ENCODE measurements at places on chromosomes 16 and 17.

DNA sequence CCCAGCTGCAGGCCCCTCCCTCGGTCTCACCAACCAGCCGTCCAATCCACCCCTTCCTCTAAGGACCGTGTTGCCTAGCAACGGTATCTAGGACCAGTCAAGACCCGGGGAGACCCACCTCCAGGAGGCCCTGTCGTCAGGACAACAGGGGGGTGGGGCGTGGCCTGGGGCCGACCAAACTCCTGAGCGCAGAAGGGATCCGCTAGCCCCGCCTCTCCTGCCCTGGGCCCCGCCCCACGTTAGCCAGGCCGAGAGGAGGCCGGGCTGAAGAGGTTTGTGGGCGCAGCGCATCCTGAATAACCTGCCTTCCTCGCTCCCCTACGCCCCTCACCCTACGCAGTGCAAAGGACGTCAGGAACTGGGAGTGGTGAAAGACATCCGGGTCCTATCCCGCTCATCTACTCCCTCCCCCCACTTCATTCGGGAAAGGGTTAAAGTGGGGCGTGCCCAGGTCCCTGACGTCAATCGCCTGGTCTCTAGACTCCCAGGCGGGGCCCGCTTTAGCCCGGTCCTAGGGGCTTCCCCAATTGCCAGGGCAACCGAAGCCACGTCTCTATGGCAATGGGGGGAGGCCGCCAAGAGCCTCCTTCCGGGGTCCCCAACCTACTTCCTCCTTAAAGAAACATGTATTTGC, 14.7 kb downstream of the DLG4 start:
- peak; percentile 93 for DNase-seq

- DNase-seq, result no peak
Observed at GRCh38 chr16:67270931-67271338, 8.4 kb upstream of the PLEKHG4 start.

- no peak for DNase-seq
Observed at GRCh38 chr16:12406158-12406557, 397.5 kb downstream of the CPPED1 start.

GRCh38 chr16:1109648-1110047, 13.6 kb upstream of the C1QTNF8 start:
- DNase-seq, result no peak

- no peak for DNase-seq
Observed at GRCh38 chr16:83939266-83939855, 13.7 kb upstream of the OSGIN1 start.

GRCh38 chr17:76538281-76538931, 897 bp upstream of the CYGB start:
- DNase-seq, result peak; percentile 63

- DNase-seq, result peak; percentile 93
Observed at GRCh38 chr16:53071748-53072301, 17.0 kb downstream of the CHD9 start.

DNA sequence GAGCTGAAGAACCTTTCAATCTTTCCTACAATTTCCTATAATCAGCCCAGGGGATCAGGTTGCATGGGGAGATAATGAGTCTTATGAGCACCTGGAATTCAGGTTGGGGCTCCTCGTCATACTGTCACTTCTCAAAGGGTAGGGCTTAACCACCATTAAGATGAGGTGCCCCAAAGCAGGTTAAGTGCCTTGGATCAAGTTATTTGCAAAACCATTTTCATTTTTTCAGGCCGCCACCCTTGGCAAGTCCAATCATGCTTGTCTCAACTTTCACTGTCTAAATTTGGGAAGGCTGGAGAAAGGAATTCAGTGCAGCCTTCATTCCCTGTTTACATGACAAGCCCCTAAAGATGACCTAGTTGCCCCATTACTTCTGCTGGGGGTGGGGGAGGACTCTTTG, 44.9 kb upstream of the TANGO6 start:
- DNase-seq, result no peak

GRCh38 chr17:10633738-10634379, 23.2 kb downstream of the MYH3 start:
- DNase-seq, result no peak

- DNase-seq, result no peak
Observed at GRCh38 chr17:68591583-68591982, 9.6 kb downstream of the FAM20A start.

DNA sequence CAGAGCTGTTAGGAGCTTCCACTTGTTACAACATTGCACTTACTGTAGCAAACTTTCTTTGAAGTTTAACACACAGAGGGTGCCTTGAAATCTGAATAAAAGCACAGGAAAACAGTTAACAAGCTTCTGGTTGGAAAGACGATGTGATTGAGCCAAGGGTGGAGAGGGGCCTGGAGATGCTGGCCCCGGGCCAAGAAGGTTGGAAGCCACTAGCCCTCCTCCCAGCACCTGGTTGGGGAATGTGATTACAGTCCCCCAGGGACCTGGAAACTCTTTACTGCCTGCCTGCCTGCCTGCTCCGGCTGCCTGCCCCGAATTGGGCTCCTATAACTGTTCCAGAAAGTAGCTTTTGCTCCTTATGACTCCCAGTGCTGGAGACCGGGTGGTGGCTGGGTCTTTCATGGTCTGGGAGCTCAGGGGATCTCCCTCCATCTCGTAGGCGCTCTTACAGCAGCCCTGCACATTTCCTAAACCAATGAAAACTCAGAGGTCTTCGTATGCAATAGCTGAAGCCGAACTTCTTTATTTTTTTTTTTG, 48.0 kb upstream of the ZFHX3 start:
- peak; percentile 76 for DNase-seq

GRCh38 chr17:11467639-11468038, 130.6 kb upstream of the DNAH9 start:
- DNase-seq, result no peak

DNA sequence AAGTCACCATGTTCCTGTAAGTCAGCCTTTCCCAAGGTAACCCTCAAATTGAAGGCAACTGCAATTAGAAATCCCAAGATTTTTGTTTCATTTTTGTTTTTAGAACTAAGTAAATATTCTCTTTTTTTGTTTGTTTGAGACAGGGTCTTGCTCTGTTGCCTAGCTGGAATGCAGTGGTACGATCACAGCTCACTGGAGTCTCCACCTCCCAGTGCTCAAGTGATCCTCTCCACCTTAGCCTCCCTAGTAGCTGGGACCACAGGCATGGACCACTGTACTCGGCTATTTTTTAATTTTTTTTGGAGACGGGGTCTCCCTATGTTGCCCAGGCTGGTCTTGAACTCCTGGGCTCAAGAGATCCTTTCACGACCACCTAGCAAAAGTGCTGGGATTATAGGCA, 10.6 kb upstream of the LRRC59 start:
- DNase-seq, result no peak

DNA sequence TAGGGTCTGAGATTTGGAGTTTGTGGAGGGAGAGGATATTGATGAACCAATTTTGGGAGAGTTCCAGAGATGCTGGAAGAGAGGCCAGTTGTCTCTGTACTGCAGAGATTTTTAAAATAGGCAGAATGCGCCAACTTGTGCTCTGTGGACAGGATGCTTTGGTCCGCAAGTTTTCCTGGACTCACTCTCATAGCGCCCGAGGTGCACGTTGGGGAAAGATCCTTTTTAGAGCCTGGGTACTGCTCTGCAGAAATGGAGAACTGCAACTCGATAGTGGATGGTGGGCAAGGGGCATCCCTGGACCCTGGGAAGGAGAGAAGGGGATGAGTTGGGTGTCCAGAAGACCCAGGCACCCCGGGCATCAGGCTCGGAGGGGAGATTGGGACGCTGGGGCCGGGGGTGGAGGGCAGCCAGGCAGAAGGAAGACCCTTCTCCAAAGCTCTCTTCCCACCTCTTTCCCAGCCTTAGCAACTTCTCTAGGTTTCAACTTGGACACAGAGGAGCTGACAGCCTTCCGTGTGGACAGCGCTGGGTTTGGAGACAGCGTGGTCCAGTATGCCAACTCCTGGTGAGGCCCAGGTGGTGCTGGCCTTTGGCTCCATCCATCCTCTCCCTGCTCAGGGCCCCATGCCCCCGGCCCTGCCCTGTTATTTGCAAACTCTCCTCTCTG, 590 bp downstream of the ITGAX start:
- no peak for DNase-seq

GRCh38 chr17:67879662-67880061, 54.4 kb downstream of the BPTF start:
- no peak for DNase-seq

DNA sequence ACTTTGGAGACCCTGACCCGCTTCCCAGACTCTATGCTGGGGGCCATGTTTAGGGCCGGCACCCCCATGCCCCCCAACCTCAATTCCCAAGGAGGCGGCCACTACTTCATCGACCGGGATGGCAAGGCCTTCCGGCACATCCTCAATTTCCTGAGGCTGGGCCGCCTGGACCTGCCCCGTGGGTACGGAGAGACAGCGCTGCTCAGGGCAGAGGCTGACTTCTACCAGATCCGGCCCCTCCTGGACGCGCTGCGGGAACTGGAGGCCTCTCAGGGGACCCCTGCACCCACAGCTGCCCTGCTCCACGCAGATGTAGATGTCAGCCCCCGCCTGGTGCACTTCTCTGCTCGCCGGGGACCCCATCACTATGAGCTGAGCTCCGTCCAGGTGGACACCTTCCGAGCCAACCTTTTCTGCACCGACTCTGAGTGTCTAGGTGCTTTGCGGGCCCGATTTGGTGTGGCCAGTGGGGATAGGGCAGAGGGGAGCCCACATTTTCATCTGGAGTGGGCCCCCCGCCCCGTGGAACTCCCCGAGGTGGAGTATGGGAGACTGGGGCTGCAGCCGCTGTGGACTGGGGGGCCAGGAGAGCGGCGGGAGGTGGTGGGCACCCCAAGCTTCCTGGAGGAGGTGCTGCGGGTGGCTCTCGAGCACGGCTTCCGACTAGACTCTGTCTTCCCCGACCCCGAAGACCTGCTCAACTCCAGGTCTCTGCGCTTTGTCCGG, 1.1 kb downstream of the KCTD11 start:
- no peak for DNase-seq

GRCh38 chr17:4748686-4749085, 9.0 kb upstream of the CXCL16 start:
- no peak for DNase-seq

- DNase-seq, result peak; percentile 91
Observed at GRCh38 chr16:10918294-10919002, 23.8 kb downstream of the DEXI start.

GRCh38 chr17:43146649-43147048, 21.5 kb upstream of the BRCA1 start:
- DNase-seq, result no peak

GRCh38 chr17:82252511-82253178, 20.9 kb downstream of the CSNK1D start:
- no peak for DNase-seq

- no peak for DNase-seq
Observed at GRCh38 chr17:65008882-65009281, 47.7 kb downstream of the GNA13 start.

DNA sequence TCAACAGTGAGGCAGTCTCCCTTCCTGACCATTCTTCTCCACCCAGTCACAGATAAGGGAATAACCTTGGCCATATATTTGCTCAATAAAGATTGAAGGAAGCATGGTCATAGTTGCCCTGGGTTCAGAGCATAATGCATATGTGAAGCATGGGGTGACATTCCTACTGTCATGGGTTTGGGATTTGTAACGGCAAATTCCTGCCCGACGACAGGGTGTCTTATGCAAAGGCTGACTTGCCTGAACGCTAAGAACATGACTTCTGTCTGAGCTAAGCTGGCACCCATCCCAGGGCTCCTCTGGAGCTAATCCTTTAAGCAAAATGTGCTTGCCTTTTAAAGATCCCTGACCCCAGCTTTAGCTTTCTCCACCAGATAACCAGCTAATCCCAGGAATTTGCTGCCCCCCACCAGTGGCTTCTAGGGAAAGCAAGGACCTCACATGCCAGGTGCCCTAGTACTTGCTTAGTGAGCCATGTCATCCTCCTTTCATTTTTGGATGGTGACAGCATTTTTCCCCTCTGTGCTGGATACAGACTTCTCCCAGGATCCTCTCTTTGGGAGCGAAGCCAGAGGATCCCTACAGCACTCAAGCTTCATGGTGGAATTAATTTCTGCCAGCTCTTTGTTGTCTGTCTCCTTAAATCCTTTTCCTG, 11.7 kb downstream of the SLC7A6OS start:
- DNase-seq, result no peak

DNA sequence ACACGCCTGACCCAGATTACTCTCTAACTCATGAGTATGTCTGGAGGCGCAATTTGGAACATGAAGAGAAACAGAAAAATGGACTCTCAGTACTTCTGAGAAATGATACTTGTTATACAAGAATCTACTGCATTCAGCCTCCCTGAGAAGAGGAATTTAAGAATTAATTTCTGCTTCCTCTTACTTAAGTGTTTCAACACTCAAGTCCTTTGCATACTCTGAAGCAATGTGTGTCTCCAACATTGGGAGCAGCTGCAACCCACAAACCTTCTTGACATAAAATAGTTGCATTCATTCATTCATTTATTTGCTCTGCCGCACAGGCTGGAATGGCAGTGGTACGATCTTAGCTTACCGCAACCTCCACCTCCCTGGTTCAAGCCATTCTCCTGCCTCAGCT, 199.8 kb downstream of the NPIPA7 start:
- no peak for DNase-seq

DNA sequence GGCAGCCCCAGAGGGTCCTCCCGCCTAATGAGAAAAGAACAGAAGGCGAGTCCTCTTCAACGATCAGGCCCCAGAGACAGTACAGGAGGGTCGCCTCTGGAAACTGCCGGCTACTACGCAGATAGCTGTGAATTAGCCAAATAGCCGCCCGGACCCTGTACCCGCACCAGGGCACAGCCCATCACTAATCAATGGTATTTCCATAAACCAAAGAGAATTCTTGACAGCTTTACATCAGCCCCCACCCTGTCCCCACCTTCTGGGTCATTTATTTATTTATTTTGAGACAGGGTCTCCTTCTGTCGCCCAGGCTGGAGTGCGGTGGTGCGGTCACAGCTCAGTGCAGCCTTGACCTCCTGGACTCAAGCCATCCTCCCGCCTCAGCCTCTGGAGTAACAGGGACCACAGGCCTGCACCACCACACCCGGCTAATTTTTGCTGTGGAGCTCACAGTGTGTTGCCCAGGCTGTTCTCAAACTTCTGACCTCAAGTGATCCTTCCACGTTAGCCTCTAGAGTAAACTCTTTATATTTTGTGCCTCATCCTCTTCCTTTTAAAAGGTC, 805 bp upstream of the CLCN7 start:
- DNase-seq, result no peak

GRCh38 chr16:73092236-73092781, 44.4 kb upstream of the ZFHX3 start:
- no peak for DNase-seq

- DNase-seq, result no peak
Observed at GRCh38 chr16:85387171-85387507, 226.0 kb upstream of the GSE1 start.

- DNase-seq, result no peak
Observed at GRCh38 chr16:88064889-88065746, 113.9 kb downstream of the BANP start.

DNA sequence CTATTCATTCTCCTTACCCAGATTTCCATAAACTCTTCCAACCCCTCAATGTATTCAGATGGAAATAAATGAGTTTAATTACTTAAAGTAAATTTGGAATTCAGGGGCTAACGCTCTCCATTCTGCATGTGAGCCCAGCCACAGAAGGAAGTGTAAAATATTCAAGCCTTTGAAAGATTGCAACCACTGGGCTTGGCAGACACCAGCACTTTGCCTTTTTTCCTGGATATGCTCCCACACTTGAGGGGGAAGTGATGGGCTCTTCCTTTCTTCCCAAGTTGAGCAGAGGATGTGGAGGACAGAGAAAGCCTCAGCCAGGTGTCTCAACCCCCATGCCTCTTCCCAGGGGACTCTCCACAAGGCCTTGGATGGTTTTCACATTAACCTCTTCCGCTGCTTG, 825.1 kb upstream of the EEF2KMT start:
- no peak for DNase-seq
